Foreskin melanocyte (primary cell): ENCODE measurements at places on chromosomes 3 and 15.

DNA sequence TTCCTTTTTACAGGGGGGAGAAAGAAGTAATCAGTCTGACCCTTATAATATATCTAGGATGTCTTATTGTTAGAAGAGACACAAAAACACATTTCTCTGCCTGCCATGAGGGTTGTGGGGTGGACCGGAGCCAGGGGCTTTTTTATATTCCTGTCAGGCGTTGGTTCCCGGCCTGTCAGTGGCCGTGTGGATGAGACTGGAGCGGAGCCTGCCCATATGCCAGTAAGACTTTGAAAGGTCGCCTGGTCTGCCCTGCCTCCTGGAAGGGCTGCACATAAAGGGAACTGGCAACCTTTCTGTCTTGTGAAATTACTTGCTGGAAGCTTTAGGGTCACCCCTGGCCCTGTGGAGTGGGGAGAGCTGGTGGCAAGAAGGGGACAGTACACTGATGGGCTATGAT, 34.7 kb downstream of the MAP3K13 start:
- DNase-seq, result no peak

DNA sequence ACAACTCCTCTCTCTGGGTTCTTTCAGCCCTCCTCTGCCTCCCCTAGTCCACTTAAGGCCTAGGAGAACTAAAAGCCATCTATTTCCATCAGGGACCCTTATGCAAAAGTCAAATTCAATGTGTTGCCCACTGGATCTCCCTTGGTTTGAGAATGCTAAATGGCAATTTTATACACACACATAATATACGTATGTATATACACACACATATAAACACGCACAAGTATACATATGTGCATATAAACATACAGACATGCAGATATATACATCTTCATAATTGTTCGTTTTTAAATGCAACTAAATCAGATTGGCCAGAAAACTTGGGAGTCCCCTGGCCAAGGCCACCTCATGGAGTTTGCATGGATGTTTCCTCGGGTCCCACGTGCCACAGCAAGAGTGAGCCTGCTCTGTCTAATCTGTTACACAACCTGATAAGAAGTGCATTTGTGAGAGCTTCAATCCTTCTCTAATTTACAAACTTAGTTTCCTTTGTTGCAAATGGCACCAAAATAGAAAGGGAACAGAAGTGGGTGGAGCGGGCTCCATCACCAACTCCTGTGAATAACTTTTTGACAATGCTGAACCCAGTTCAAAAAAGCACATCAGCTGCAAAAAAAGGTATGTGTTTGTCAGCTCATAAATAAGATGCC, 84.2 kb downstream of the FOXP1 start:
- no peak for DNase-seq

DNA sequence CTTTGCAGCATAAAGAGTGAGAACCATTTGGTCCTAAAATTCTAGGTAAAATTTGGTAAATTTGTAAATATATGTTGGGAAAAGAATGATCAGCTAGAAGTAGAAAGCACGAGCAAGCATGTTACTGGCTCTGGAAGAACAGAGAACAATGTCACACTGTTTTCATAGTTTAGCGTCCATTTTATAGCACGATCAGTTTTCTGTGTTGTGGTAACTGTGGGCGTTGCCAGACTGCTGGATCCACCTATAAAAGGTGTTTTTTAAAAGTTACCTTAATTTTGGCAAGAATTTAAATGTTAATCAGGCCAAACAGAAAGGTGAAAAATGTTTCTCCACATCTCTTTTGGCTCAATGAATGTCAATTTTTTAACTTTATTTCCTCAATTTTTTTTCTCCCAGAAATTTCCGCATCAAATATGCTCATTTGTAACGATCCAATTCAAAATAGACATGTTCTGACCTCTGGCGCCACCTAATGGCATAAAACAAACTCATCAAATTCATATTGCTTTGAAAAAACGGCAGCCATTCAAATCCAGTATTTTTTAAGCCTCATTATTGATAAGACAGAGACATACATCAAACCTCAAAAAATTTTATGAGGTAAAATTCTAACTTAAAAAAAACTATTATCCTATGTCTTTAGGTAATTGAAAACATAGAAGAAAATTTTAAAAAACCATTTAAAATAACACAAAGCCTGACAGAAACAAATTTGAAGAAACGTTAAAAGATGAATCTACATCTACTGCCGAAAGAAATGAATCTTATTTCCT, 5.5 kb upstream of the GP5 start:
- peak; percentile 47 for DNase-seq

DNA sequence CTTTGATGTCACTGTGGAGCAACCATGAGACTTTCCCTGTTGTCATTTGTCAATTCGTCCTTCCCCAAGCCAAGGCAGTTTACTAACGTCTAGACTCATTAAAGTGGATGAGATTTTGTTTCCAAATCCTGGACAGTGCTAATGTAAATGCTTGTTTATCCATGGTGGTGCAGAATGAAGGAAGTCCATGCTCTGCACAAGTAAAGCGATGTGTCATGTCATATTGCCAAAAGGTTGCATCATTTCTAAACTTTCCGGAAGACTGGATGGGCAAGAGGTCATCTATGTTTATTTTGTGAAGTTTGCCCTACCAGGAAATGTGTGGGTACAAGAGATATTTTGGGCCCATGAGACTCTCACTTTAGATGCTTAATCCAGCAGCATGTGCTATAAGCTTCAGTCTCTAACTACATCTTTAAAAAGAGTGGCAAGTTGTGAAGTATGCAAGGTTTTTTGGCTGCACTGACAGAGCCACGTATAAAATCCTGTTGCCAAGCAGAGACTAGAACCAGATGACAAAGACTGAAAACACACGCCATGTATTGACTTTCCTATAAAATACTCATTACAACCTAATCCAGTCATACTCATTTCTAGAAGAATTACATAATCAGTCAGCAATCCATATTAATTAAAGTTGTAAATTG, 72.1 kb upstream of the FNDC3B start:
- DNase-seq, result peak; percentile 5

- DNase-seq, result no peak
Measured at GRCh38 chr3:31295150-31295765, 237.5 kb upstream of the STT3B start.

GRCh38 chr3:173933113-173933512, 535.6 kb downstream of the NLGN1 start:
- no peak for DNase-seq

DNA sequence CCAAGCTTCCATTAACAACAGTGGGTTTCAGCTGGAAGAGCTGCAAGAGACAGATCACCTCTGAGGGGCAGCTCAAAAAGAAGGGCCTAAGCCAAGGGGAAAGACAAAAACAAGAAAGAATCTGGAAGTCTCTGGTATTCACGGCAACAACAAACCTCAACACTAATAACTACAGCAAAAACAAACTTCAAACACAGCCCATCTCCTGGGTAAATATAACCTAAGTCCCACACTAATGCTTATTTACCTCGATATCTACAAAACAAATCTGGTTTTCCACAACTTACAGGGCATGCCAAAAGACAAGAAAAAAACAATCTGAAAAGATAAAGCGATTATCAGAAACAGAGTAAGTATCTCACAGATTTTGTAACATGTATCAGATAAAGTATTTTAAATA, 29.7 kb downstream of the TOP2B start:
- DNase-seq, result no peak

GRCh38 chr3:123616593-123616992, 31.7 kb upstream of the HACD2 start:
- no peak for DNase-seq

GRCh38 chr15:27692438-27692837, 406.7 kb downstream of the OCA2 start:
- no peak for DNase-seq

GRCh38 chr3:63673111-63673510, 20.6 kb downstream of the SNTN start:
- DNase-seq, result no peak

GRCh38 chr15:52417521-52417920, 111.2 kb downstream of the MYO5A start:
- DNase-seq, result peak; percentile 99

DNA sequence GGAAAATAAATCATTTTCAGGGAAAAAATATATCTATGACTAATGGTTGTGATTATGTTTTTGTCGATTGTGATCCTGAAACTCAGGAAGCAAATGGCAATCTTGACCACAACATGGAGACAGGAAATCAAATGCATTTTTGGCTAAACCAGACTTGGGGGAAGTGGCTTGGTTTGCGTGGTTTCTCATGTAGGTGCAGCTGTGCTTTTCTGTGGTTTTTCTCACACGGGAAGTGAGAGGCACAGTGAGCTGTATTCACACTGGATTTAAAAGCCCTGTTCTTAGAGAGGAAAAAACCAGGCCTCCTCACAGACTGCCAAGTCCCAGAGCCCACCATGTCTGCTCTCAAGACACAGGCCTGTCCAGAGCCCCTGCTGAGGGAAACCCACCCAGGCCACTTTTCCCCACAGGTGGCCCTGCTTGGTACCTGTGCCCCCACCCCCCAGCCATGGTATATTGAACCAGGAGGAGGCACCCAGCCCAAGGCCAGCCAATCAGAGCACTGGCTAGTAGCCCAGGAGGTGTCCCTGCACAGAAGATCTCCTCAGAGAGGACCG, 46.1 kb downstream of the BTD start:
- DNase-seq, result peak; percentile 88

DNA sequence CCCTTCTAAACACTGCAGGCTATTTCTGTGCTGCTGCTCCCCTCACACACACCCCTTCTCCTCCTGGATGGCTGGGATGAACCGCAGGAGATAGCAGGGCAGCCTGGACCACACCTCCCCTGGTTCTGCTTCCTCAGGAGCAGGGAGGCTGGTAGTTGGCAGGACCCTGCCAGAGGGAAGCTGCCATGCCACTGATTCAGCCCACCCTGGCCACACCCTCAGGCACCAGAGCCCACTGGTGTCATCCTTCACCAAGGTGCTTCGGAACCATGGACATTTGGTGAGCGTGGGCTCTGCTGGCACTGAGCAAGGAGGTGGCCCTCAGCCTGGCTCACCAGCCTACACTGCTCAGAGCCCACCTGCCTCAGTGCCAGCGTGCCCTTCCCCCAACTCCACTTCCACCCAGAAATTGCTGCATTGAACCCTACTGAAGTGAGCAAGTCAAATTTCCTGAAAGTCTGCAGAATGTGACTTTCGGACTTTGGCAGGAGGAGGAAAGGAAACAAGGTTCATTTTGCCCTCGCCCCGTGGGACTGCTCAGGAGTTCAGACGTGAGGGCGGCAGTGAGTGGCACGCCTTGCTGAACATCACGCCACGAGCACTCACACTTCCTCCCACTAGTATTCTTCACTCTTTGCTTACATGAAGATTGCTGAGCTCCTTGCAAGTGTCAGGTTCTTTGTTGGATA, 26.3 kb downstream of the BMF start:
- DNase-seq, result no peak

DNA sequence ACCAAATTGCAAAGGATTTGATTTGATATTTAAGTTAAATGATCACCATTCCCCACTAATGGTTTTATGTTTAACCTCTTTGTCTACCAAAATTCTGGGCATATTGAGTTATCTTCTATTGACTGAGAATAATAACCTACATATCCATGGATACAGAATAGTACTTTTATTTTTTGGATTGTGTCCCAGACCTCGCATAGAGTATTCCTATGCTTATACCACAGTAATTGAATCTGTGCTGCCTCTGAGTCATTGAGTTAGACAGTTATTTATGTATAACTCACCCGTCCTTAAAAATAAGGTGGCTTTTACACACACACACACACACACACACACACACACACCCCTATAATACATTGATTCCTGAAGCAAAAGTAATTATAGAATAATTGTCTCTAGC, 690.1 kb upstream of the BCHE start:
- peak; percentile 6 for DNase-seq

DNA sequence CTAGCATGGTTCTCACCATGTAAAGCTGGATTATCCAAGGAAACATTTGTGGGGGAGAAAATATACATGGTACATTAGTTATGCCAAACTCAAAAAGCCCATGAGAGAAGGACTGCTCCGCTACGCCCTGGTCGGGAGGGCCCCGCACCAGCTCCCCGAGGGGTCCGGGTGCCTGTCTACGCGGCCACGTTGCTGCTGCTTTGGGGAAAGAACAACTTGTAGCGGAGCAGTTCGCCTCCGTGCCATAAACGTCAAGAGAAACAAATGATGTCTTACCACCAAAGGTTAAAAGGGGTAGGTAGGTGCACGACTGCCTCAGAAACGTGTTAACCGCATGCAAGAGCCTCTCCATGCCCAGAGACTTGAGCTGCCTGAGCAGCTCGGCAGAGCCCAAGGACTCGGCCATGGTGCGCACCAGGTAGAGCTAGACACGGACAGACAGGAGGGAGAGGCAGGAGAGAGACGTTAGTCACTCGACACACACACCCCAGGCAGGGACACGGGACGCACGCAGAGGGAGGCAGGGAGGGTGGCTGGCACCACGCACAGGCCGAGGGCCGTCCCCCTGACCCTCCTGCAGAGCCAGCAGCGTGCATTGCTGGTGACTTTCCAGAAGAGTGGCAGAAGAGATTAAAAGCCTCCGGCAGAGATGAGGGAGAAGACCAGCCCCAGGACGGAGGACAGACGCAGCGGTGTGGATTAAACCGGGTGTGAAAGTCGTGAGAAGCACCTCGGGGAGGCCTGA, 63.4 kb downstream of the CYFIP1 start:
- DNase-seq, result no peak

DNA sequence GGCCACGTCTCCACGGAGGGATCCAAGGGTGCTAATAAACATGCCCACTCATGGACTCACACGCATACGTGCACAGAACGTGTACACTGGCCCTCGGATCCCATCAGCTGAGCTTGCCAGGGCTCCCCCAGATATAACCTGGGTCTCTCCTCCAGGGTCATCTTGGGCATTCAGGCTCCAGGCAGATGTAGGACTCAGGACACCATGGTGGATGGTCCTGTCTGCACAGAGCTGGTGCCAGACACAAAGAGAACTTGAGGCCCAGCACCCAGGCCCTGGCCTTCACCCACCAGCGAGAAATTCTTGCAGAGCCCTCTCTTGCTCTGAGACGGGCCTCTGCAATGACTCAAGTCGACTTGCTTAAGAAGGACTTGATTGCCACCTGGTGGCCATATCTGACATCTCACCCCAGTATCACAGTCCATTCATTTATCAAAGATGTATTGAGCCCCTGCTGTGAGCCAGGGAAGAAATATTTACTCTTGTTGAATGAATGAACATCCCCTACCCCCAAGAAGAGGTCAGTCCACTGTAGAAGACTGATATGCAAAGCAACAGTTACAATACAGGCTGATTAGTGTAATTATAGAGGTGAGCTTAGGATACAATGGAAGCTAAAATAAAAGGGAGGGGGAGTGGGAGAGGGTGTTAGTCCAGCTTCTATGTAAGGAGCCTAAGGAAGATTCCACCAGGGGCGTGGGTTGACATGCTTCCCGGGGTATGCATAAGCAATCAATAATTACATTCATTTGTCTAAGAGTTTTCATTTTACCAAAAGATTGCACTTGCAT, 34.2 kb upstream of the VPS8 start:
- DNase-seq, result peak; percentile 81

- peak; percentile 48 for DNase-seq
Measured at GRCh38 chr3:169764312-169764881, 463 bp downstream of the TERC start.

- peak; percentile 30 for DNase-seq
Measured at GRCh38 chr3:186307594-186308221, 54.3 kb downstream of the DGKG start.

DNA sequence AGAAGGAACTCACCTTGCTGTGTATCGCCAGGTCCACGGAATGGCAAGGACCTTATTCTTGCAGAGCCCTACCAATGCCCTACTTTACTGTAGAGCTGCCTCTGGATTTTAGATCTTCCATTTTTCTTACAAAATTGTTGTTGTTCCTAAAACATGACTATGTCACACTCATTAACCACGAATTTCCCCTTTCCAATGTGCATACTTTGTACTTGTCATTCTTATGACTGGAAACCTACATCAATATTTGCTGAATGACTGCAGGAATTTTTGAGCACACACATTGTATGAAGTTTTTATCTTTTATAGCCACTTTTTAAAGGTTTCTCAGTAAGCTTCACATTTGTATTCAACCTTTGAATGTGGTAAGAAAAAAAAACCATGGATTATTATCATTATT, 35.9 kb upstream of the CMSS1 start:
- no peak for DNase-seq
